ENCODE measurements at places on chromosomes 16 and 17. TPM values are rescaled to one million over a fixed set of nuclear protein-coding genes. Genes with fewer than 3 reads are reported as not detected.

ENPP7 gene
- not detected for total RNA-seq

MT2A gene
- 405 TPM for total RNA-seq

ZSCAN10 gene
- total RNA-seq, result not detected

OR2C1 gene
- total RNA-seq, result not detected

SLFN13 gene
- 5.1 TPM for total RNA-seq

ZACN gene
- total RNA-seq, result not detected

CDH8 gene
- total RNA-seq, result not detected

FXR2 gene
- total RNA-seq, result 35.8 TPM

WFIKKN1 gene
- total RNA-seq, result 0.37 TPM

TPSD1 gene
- total RNA-seq, result not detected

TMEM132E gene
- total RNA-seq, result not detected

UBE2I gene
- total RNA-seq, result 58.3 TPM

COQ7 gene
- 12.3 TPM for total RNA-seq

HASPIN gene
- total RNA-seq, result 13.1 TPM

LGALS9B gene
- total RNA-seq, result not detected

GPT2 gene
- 6.1 TPM for total RNA-seq

SAMD14 gene
- 0.59 TPM for total RNA-seq

SYT17 gene
- total RNA-seq, result 0.37 TPM

C17orf50 gene
- not detected for total RNA-seq

HSF4 gene
- total RNA-seq, result 6.2 TPM

ASB16 gene
- total RNA-seq, result under 0.01 TPM

KIF2B gene
- not detected for total RNA-seq

CRHR1 gene
- total RNA-seq, result not detected

TNP2 gene
- not detected for total RNA-seq

ZDHHC1 gene
- 9.8 TPM for total RNA-seq

SLX1A gene
- 42.6 TPM for total RNA-seq

SPIRE2 gene
- 3.9 TPM for total RNA-seq

FBXO31 gene
- 34.5 TPM for total RNA-seq

HOXB8 gene
- 1.5 TPM for total RNA-seq

RASD1 gene
- total RNA-seq, result 17.6 TPM

FKBP10 gene
- 239 TPM for total RNA-seq

NTN1 gene
- total RNA-seq, result 0.37 TPM

MPG gene
- 246 TPM for total RNA-seq

OTOP3 gene
- total RNA-seq, result not detected

Measured in subcutaneous preadipocyte (primary cell).